Bronchus fibroblast of lung (primary cell): ENCODE measurements at places on chromosomes 3 and 15. TPM values are rescaled to one million over a fixed set of nuclear protein-coding genes. Genes with fewer than 3 reads are reported as not detected.

Gene LNP1
- total RNA-seq = 3.0 and 3.2 TPM in 2 replicates

Gene TCF12
- total RNA-seq = 39.5 and 43.4 TPM in 2 replicates

Gene CCR9
- total RNA-seq = not detected in 2 replicates

Gene PLA1A
- not detected in 2 replicates for total RNA-seq

Gene GOLGA6A
- total RNA-seq = not detected in 2 replicates

Gene CCDC39
- total RNA-seq = not detected in 2 replicates

Gene TRNT1
- 11.0 and 11.6 TPM in 2 replicates for total RNA-seq

Gene LRRIQ4
- total RNA-seq = not detected in 2 replicates

Gene ARPP21
- total RNA-seq = not detected in 2 replicates

Gene CKMT1B
- total RNA-seq = not detected in 2 replicates

Gene BRPF1
- total RNA-seq = 11.4 and 12.9 TPM in 2 replicates

Gene GATM
- total RNA-seq = 0.15 TPM in 1 of 2 replicates, not detected in the other

Gene THAP10
- 7.1 and 7.2 TPM in 2 replicates for total RNA-seq

Gene ZDHHC23
- total RNA-seq = 0.17 and 0.30 TPM in 2 replicates

Gene POU1F1
- total RNA-seq = not detected in 2 replicates

Gene MEX3B
- total RNA-seq = 7.9 and 9.1 TPM in 2 replicates

Gene SMC4
- 87.1 and 103 TPM in 2 replicates for total RNA-seq

Gene UBL7
- 76.1 and 77.5 TPM in 2 replicates for total RNA-seq

Gene SEMA3G
- total RNA-seq = not detected in 2 replicates
